Activated CD4-positive, alpha-beta T cell treated with anti-CD3 and anti-CD28 coated beads, Interleukin-2, Interleukin-4, amounts not matched to agents 100 ng/mL and 50 ng/mL, durations not matched to agents 16 hours and 8 hours (primary cell): ENCODE measurements at places on chromosomes 6 and 20.

DNA sequence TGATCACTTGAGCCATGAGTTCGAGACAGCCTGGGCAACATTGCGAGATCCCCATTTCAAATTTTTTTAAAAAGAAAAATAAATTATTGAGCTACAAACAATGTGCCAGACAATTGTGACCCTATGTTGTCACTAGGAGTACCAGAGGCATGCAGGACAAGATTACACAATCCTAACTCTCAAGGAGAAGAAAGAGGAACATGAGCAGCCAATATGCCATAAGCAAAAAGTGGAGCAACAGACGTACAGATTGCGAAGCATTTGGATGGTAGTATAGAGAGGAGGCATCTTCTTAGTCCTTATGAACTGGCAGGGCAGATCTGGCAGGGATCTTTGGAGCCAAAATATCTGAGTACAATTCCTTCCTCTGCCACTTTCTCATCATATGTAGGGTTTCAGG is 156.4 kb downstream of the OR2B2 start:
- no peak for DNase-seq

DNA sequence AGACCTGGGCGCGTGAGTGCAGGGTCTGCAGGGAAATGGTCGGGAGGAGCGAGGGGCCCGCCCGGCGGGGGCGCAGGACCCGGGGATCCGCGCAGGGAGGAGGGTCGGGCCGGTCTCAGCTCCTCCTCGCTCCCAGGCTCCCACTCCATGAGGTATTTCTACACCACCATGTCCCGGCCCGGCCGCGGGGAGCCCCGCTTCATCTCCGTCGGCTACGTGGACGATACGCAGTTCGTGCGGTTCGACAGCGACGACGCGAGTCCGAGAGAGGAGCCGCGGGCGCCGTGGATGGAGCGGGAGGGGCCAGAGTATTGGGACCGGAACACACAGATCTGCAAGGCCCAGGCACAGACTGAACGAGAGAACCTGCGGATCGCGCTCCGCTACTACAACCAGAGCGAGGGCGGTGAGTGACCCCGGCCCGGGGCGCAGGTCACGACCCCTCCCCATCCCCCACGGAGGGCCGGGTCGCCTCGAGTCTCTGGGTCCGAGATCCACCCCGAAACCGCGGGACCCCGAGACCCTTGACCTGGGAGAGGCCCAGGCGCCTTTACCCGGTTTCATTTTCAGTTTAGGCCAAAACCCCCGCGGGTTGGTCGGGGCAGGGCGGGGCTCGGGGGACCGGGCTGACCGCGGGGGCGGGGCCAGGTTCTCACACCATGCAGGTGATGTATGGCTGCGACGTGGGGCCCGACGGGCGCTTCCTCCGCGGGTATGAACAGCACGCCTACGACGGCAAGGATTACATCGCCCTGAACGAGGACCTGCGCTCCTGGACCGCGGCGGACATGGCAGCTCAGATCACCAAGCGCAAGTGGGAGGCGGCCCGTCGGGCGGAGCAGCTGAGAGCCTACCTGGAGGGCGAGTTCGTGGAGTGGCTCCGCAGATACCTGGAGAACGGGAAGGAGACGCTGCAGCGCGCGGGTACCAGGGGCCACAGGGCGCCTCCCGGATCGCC is 54.2 kb upstream of the HLA-A start:
- DNase-seq, result peak; percentile 81

GRCh38 chr20:770691-771090 is 2.4 kb upstream of the SLC52A3 start:
- no peak for DNase-seq

DNA sequence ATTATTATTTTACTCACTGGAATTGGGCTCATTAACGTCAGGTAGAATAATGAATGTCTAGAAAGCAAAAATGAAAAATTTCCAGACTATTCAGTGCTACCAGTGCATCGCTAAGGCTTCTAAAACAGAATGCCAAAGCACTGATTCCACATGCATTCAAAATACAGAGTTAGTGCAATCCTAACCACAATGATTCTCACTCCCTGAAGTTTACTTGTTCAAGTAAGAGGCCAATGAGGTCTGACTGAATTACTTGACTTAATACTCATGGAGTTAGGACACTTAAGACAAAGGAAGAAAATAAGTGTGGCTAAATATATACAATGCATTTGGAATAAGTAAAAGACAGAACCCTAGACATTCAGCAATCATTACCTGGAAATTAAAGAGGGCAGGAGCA is 220.5 kb downstream of the PKHD1 start:
- no peak for DNase-seq

DNA sequence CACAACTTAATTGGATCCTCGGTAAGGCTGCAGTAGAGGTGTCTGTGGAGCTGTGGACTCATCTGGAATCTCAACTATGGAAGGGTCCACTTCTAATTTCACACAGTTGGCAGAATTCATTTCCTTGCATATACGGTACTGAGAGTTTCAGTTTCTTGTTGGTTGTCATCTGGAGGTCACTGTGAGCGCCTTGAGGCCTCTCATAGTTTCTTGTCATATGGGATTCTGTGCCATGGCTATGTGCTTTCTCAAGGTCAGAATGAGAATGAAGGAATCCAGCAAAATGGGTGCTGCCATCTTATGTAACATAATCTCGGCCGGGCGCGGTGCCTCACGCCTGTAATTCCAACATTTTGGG is 298.2 kb downstream of the DOK5 start:
- no peak for DNase-seq

GRCh38 chr6:105459049-105459448 is 56.2 kb upstream of the PREP start:
- peak; percentile 87 for DNase-seq

DNA sequence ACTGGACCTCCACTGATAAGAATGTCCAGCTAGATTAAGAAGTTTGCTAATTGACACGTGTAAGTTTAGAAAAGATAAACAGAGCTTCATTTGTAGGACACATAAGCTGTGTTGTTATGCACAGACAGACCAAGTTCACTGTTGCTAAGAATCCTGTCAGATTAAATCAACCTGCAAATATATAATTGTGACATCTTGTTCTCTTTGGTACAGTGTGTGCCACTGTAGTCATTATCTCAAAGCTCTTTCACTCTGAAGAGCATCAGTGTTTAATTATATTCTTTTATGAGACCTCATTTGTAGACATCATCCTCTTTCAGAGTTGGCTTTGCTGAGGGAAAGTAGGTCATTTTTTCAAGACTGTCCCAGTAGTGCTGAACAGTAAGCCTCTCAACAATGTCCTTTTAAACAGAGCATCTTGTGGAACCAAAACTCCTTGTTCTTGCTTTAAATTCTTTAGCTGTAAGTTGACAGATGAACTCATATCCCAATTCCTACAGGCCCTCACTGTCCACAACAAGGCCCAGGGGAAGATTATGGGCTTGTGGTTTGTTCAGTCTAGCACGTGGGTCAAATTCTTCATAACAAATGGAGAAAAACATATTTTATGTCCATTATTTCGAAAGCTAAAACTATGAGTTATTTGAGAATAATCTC is 252.4 kb downstream of the HDGFL1 start:
- no peak for DNase-seq
